ENCODE measurements at places on chromosomes 1 and 21. TPM values are rescaled to one million over a fixed set of nuclear protein-coding genes. Genes with fewer than 3 reads are reported as not detected.

Gene NFASC
- total RNA-seq, result not detected

Gene VASH2
- total RNA-seq, result 0.15 TPM

Gene HP1BP3
- 346 TPM for total RNA-seq

Gene LHX8
- total RNA-seq, result not detected

Gene PDZK1IP1
- not detected for total RNA-seq

Gene CALML6
- 0.50 TPM for total RNA-seq

Gene ZNF695
- total RNA-seq, result 0.48 TPM

Gene CFAP74
- not detected for total RNA-seq

Gene LCE4A
- not detected for total RNA-seq

Gene DNASE2B
- not detected for total RNA-seq

Data from activated naive CD4-positive, alpha-beta T cell treated with anti-CD3 and anti-CD28 coated beads, Interleukin-2, amount 10 ng/mL, durations not matched to agents 5 hours and 36 hours (primary cell).